Uterus (tissue), 4 donors: ENCODE measurements at places on chromosomes 12 and 14. TPM values are rescaled to one million over a fixed set of nuclear protein-coding genes. Genes with fewer than 3 reads are reported as not detected.

Gene PAH
- total RNA-seq, result not detected

Gene OR4K2
- not detected for total RNA-seq

Gene CAND1
- total RNA-seq, result 132 TPM

Gene COX8C
- total RNA-seq, result not detected

Gene PPP4R4
- total RNA-seq, result 1.7 TPM

Gene EML1
- 70.9 TPM for total RNA-seq

Gene FAM186B
- total RNA-seq, result 0.30 TPM

Gene OAS2
- total RNA-seq, result 18.1 TPM

Gene OR4Q3
- not detected for total RNA-seq

DNA sequence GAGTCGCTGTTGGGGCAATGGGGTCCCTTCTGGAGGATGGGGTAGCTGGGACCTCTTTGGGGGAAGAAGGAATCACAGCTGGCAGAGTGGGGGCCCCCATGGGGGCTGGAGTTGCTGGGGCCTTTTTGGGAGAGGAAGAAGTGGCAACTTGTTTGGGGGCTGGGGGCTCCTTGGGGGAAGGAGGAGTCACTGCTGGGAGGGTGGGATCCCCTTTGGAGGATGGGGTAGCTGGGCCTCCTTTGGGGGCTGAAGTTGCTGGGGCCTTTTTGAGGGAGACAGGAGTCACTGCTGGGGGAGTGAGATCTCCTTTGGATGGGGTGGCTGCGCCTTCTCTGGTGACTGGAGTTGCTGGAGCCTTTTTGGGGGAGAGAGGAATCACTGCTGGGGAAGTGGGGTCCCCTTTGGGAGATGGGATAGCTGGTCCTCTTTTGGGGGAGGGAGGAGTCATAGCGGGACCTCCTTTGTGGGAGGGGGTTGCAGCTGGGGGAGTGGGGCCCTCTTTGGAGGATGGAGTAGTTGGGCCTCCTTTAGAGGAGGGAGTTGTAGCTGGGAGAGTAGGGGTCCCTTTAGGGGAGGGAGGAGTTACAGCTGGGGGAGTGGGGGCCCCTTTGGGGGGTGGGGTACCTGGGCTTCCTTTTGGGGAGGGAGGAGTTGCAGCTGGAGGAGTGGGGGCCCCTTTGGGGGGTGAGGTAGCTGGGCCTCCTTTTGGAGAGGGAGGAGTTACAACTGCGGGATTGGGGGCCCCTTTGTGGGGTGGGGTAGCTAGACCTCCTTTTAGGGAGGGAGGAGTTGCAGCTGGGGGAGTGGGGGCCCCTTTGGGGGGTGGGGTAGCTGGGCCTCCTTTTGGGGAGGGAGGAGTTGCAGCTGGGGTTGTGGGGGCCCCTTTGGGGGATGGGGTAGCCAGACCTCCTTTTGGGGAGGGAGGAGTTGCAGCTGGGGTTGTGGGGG, 7.9 kb downstream of the NACA start:
- no peak for DNase-seq

DNA sequence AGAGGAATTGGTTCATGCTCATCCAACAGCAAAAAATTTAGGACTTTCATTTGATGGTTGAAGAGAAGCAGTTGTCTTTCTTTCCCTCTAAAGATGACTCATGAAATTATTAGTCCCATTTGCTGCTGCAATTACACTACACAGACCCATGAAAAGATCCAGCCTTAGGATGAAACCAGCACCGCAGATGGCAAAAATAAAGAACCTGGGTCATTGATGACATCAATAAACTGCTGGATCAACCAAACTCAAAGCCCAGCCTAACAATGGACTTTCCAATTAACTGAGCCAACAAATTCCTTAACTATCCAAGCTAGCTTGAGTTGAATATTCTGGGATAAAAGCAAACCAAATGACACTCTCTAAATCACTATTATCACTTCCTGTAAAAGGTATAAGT, 20.7 kb downstream of the DICER1 start:
- DNase-seq, result no peak

GRCh38 chr14:99781853-99782610, 11.2 kb upstream of the EML1 start:
- no peak for DNase-seq

GRCh38 chr12:31929027-31929526, 30.1 kb upstream of the RESF1 start:
- no peak for DNase-seq

DNA sequence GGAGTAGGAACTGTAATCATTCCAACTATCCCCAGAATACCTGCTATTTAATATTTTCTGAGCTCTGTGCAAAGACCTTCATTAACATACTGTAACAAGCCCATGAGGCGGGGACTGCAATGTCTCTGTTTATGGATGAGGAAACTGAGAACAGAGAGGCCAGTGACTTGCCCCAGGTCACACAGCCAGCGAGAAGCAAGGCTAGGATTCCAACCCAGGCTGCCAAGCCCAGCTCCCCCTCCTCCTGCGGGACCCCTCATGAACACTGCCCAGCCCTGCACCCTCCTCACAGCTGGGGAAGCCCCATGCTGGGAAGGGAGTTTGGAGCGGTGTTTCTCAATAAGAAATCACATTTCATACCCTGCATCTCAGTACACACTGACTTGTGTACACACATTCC, 10.9 kb downstream of the HVCN1 start:
- DNase-seq, result no peak

DNA sequence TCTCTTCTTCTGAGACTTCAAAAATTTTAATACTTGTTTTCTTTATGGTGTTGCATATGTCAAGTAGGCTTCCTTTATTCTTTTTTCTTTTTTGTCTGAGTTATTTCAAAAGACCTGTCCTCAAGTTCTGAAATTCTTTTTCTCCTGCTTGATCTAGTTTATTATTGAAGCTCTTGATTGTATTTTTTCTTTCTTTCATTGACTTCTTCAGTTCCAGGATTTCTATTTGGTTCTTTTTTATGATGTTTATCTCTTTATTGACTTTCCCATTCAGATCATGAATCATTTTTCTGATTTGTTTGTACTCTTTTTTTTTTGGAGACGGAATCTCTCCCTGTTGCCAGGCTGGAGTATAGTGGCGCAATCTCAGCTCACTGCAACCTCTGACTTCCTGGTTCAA, 34.1 kb downstream of the IFT43 start:
- DNase-seq, result no peak

DNA sequence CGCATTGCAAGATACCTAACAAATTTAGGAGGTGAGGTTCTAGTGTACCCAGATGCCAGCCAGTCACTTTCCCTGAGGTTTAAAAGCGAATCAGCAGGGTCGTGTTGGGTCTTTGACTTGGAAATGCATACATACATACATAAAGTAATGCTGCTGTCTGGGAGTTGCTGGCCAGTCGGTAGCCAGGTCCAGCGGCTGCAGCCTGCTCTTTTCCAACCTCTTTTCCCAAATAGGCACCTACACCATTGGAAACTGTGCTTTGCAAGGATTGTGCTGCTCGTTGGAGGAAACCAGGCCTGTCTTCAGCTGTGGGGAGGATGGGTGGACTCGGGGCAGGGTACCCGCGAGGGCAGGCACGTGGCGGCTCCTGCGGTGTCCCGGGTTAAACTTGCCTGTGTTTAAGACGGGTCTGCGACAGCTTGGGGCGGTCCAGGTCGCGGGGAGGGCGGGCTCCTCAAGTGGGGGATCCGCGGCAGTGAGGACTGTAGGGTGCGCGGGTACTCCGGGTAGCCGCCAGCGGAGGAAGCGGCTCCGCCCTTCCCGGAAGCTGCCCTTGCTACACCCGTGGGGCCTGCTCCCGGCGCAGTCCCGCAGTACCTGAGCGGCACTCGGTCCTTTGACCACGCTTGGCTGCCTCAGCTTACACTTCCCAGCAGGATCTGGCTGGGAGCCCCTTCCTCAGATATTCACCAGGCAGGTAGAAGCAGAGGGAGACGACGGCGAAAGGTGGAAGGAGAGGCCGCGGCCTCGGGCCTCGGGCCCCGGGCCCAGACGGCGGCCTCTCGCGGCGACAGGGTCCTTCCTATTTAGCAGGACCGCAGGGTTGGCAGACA, 2.7 kb downstream of the TTC6 start:
- DNase-seq, result no peak

DNA sequence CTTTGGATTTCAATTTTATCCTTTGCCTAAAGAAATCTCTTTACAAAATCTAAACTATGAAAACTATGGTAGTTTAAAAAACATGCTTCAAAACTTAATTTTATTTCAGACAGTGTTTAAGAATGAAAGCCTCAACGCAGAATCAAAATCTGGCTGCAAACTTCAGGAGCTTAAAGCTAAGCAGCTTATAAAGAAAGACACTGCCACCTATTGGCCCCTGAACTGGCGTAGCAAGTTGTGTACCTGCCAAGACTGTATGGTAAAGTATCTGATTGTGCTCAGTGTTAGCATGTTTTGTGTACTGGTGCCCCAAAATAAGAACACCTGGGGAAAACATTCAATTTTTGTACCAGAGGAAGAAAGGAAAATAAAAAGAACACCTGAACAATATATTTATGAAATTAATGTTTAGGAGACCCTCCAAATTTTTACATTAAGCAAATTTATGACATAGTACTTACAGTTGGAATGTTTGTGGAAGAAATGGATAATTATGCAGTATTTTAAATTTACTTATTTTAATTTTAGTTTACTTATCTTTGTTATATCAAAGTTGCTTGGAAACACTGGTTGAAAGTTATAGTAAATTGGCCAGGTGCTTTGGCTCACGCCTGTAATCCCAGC, 12.2 kb downstream of the UBR7 start:
- no peak for DNase-seq

DNA sequence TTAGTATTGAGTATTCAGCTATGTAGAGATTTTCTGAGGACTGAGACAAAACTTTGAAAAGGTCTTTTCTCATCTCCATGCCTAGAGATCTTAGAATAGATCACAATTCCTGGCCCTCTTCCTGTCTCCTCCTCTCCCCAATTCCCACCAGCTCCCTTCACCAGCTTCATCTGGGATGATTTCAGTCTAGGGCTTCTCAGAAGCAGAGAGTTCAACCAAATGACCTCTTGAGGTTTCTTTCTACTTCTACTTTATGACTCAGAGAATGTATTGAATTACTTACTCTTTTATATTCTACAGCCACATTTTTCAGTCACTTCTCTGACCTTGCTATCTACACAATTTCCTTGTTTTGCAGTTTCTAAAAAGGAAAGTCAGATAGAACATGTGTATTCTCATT, 19.4 kb upstream of the SNX6 start:
- DNase-seq, result no peak

DNA sequence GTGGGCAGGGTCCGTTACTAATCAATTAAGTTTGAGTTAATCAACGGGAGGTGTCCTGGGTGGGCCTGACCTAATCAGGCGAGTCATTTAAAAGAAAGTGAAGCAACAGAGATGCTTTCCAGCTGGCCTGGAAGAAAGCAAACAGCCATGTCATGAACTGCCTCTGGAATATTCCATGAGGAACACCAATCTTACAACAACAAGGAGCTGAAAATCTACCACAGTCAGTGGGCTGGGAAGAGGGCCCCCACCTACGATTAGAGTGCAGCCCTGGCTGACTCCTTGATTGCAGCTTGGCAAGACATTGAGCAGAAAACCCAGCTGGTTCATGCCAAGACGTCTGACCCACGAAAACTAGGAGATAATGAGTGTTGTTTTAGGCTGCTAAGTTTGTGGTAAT, 56.2 kb downstream of the SSPN start:
- no peak for DNase-seq

- no peak for DNase-seq
These were observed 57.6 kb upstream of the OTOGL start for GRCh38 chr12:80041692-80042091.

GRCh38 chr12:28443337-28443736, 253.1 kb downstream of the CCDC91 start:
- DNase-seq, result no peak

- no peak for DNase-seq
These were observed 1.7 kb upstream of the SLC25A29 start for GRCh38 chr14:100307766-100308426.
